ENCODE measurements at places on chromosomes 7 and 10.
A peak's percentile ranks its signal among the peaks of the same experiment; 100 is the strongest.

DNA sequence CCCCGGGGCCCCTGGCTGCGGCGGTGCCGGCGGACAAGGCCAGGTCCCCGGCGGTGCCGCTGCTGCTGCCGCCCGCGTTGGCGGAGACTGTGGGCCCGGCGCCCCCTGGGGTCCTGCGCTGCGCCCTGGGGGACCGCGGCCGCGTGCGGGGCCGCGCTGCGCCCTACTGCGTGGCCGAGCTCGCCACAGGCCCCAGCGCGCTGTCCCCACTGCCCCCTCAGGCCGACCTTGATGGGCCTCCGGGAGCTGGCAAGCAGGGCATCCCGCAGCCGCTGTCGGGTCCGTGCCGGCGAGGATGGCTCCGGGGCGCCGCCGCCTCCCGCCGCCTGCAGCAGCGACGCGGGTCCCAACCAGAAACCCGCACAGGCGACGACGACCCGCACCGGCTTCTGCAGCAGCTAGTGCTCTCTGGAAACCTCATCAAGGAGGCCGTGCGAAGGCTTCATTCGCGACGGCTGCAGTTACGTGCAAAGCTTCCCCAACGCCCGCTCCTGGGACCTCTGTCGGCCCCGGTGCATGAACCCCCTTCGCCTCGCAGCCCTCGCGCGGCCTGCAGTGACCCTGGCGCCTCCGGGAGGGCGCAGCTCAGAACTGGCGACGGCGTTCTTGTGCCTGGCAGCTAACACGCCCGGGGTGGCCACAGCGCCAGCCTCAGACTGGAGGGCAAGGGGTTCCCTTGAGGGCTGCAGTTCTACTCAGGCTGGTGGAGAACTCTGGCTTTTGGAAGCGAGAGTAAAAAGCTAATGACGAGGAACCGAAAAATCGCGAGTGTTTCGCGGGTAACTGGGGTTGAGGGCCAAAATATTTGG, 804 bp downstream of the FRAT1 start:
- no peak for DNase-seq

- DNase-seq = no peak
Observed at GRCh38 chr7:100639995-100640516, 1.3 kb downstream of the TFR2 start.

DNA sequence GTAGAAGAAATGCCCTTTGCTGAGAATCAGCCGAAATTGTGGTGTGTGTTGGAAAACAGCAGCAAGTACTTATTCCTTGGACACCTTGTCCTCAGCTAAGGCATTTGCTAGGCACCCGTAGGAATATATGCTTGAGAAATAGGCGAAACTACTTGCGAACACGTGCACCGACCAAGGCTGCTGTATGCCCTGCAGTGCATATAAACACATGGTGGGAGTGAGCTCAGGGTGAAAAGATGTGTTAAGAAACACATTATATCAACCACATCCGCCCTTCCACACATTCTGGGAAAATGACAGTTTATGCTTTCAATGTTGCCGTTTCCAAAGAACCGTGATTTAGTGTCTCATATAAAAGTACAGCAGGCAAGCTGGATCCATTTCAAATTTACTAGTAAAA, 199.2 kb downstream of the JCAD start:
- DNase-seq = peak; percentile 77

- no peak for DNase-seq
Observed at GRCh38 chr10:62820586-62820985, 4.4 kb upstream of the EGR2 start.

- DNase-seq = no peak
Observed at GRCh38 chr10:123884907-123885381, 6.7 kb downstream of the CPXM2 start.

- DNase-seq = no peak
Observed at GRCh38 chr7:147438216-147438615, 1152.3 kb upstream of the C7orf33 start.

GRCh38 chr7:925601-926000, 28.9 kb downstream of the ADAP1 start:
- DNase-seq = no peak

DNA sequence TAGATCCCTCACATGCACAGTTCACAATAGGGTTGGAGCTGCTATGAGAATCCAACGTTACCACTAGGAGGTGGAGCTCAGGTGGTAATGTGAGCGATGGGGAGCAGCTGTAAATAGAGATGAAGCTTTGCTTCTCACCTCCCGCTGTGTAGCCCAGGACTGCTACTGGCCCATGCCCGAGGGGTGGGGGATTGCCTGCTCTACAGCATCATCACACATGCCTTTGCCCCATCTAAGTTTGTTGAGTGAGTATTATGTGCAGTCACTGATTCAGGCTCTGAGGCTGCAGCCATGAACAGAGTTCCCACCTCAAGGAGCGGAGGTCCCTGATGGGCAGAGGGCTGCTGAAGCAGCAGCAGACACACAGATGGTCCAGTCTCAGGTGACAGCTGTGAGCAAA, 94.1 kb downstream of the CHST15 start:
- no peak for DNase-seq

DNA sequence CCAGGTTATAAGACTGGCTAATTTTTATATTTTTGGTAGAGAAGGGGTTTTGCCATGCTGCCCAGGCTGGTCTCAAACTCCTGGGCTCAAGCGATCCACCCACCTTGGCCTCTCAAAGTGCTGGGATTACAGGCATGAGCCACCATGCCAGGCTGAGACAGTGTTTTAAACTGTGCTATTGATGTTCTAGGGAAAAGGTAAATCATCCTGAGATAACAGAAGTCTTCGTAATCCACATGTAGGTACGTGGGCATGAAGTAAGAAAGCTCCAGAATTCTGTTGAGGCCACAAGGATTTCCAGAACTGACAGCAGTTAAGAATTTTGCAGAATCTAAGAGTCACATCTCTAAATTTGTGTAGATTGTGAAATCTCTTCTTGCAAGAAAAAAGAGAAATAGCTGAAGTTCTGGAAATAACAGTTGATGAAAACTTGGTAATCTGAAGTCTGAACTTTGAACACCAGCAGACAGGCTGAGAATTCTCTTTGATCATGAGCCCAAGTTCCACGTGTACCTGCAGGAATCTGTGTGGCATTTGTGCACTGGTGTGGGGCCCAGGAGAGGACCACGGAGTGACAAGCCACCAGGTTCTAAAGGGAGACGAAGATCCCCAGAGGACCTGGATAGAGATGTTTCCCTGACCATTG, 24.6 kb downstream of the C7orf33 start:
- DNase-seq = no peak

- DNase-seq = no peak
Observed at GRCh38 chr10:132111871-132112341, 46.2 kb downstream of the JAKMIP3 start.

- no peak for DNase-seq
Observed at GRCh38 chr7:117424090-117424829, 3.0 kb downstream of the ASZ1 start.

DNA sequence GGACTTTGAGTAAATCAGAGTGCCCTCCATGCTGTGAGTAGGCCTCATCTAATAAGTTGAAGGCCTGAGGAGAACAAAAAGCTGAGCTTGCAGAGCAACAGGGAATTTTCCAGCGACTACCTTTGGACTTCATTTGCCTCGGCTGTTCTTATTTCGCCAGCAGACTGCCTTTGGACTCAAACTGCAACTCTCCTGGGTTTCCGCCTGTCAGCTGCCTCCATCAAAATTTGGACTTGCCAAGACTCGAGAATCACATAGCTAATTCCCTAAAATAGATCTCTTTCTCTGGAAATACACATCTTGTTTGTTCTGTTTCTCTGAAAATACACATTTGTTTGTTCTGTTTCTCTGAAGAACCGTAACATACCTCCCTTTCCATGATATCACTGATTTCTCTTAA, 93.8 kb downstream of the ITGB8 start:
- DNase-seq = no peak

GRCh38 chr10:4108693-4109092, 323.7 kb upstream of the KLF6 start:
- DNase-seq = no peak

GRCh38 chr10:84198206-84198915, 4.0 kb downstream of the CDHR1 start:
- DNase-seq = no peak

DNA sequence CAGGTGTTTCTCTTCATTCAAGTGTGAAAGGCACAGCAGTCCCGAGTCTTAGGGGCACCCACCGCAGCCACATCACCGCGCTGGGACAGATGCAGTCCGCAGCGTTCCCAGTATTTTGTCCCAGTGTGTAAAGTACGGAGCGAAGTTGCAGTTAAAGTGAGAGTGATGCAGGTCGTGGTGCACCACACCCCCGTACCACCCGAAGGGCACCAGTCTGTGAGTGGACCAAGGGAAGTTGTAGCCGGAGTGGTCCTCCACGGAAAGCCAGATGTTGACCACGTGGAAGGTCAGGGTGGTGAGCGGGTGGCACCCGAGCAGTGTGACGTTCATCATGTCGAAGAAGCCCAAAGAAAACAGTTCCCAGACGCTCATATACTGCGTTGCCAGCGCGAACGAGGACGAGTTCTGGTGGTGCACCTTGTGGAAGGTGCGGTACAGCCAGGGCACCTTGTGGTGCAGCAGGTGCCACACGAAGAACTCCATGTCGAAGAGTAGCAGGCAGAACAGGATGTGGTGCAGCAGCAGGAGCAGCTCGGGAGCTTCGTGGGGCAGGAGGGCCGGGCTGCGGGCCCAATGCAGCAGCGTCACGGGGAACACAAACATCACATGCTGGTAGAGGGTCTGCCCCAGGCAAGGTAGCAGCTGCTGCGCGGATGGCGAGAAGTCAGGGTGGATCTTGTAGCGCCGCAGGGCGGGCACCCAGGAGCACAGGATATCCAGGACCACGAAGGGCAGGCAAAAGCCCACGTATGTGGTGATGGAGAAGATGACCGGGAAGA, 526 bp downstream of the CH25H start:
- no peak for DNase-seq

DNA sequence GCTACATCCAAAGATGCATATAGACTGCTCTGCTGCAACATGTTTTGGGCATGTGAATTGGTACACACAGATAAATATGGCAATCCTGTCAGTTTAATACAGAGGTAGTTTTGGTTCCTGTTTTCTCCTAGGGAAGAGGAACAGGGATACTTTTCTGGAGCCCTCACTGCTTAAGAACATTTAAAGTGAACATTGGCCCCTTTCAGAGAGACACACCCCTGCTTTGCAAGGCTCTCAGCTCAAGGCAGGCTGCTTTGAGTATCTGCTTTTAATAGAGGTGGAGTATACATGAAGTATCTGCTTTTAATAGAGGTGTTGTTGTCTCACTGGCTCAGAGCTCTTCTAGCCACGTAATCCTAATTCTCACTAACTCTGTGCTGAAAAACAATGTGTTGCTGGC, 38.9 kb downstream of the CYP51A1 start:
- DNase-seq = no peak

DNA sequence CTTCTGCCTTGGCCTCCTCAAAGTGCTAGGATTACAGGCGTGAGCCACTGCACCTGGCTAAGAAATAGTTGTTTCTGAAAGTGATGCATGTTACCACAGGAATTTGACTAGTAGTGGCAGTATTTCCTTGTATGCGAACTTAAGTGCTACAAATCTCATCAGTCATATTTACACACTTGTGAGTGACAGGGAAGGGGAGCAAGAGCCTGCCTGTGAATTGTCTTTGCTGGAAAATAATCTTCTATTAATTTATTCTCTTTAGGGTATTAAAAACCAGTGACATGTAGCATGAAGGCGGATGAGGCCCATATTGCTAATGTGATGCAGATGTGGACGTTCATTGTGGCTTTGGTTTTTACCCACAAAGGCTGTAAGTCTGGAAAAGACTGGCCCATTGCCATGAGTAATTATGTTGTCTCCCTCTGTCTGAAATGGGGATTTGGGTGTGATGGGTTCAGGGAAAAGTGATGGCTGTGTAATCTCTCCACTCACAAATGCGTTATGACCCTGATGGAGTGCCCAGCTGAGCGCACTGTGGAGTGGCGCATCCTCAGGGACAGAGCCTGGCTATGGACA, 97.6 kb downstream of the CCNY start:
- DNase-seq = peak; percentile 45

DNA sequence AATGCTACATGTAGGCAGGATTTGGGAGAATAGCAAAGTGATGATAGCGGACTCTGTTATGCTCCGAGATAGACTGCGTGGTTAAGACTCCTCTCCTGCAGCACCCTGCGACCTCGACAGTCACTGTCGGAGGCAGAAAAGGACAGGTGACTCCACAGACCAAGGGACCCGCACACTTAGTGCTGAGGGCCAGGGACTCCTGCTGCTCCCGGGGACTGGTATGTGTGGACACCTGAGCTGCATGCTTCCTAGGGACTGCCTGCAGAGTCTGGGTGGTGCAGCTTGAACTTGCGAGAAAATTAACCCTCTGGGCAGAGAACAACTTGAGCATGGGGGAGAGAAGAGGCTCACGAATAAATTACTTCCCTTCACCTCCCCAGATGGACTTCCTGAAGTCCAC, 407.1 kb upstream of the PFKP start:
- DNase-seq = no peak

GRCh38 chr7:128681794-128682537, 9.9 kb downstream of the GARIN1A start:
- DNase-seq = no peak

GRCh38 chr7:69739931-69740431, 141.7 kb downstream of the AUTS2 start:
- DNase-seq = no peak

DNA sequence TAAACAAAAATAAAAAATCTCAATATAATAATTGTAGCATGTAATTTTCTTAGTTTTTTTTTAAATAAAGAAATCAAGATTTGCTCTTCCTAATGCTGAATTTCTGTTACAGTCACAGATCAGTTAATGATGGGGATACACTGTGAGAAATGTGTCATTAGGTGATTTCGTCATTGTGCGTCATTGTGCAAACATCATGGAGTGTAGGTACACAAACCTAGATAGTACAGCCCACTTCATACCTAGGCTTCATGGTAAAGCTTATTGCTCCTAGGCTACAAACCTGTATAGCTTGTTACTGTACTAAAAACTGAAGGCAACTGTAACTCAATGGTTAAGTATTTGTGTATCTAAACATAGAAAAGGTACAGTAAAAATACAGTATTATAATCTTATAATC, 74.4 kb upstream of the LSM8 start:
- DNase-seq = no peak

GRCh38 chr7:70830060-70830395, 301.9 kb upstream of the GALNT17 start:
- no peak for DNase-seq

- no peak for DNase-seq
Observed at GRCh38 chr7:76356115-76356514, 2.7 kb downstream of the YWHAG start.

DNA sequence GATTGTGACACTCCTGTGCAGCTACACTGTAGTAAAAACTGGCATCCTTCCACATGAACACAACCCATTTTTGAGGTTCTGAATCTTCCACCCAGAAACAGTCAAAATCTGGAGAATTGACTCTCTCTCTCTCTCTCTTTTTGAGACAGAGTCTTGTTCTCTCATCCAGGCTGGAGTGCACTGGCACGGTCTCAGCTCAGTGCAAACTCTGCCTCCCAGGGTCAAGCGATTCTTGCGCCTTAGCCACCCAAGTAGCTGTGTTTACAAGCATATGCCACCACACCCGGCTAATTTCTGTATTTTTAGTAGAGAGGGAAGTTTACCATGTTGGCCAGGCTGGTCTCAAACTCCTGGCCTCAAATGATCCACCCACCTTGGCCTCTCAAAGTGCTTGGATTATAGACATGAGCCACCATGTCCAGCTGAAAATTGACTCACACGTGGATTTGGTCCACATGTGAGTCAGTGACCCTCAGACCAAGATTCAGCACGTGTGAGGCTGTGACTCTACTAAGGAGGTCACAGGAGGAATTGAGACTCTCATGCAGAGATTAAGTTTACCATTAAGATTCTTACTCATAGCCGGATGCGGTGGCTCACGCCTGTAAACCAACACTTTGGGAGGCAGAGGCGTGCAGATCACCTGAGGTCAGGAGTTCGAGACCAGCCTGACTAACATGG, 12.1 kb upstream of the ZNF107 start:
- DNase-seq = no peak

GRCh38 chr10:36671607-36672006, 453.8 kb upstream of the ANKRD30A start:
- peak; percentile 59 for DNase-seq

Measured in AG04449 (cell line).